Umbilical cord (tissue), 2 donors: ENCODE measurements at places on chromosomes 6 and 20. TPM values are rescaled to one million over a fixed set of nuclear protein-coding genes. Genes with fewer than 3 reads are reported as not detected.

LY6G5B gene
- total RNA-seq: 1.2 TPM

PAK1IP1 gene
- total RNA-seq: 8.9 TPM

ADGB gene
- 0.48 TPM for total RNA-seq

PGC gene
- total RNA-seq: 0.96 TPM

SNAP91 gene
- 0.72 TPM for total RNA-seq

EGFL8 gene
- total RNA-seq: 1.9 TPM

TAF11 gene
- total RNA-seq: 23.8 TPM

GRCh38 chr6:170448317-170448716, 104.8 kb downstream of the PSMB1 start:
- no peak for DNase-seq

GRCh38 chr6:45420909-45421708, 43.4 kb upstream of the SUPT3H start:
- DNase-seq: no peak

DNA sequence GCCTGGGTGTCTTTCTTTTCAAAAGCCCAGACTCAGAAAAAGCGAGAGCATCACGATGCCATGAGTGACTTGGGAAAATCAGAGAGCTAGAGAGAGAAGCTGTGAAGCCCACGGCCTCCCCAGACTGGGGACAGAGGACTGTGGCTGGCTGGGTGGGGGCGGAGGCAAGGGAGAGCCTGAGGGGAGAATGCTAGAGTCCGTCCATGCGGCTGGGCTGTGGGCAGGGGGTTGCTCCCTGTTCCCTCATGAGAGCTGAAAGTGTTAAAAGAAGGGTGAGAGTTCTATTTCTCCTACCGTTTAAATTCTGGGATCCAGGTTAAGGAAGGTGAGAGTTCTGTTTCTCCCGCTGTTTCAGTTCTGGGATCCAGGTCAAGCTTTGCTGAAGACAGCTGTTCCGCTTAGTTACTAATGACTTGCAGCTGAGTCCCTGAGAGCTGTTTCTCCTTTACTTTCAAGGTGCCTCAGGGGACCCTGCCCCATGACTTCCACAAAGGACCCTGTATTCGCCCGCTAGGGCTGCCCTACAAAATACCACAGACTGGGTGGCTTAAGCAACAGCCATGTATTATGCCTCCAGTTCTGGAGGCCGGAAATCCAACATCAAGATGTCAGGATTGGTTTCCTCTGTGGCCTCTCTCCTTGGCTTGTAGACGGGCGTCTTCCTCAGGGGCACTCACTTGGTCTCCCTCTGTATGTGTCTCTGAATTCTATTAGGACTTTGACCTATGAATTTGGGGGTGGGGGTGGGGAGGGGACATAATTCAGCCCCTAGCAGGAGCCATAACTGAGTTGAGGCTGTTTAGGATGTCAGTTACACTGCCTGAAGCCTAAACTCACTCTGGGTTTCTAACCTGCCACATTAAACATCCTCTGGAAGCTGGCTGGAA, 127.0 kb downstream of the PXDC1 start:
- DNase-seq: no peak

DNA sequence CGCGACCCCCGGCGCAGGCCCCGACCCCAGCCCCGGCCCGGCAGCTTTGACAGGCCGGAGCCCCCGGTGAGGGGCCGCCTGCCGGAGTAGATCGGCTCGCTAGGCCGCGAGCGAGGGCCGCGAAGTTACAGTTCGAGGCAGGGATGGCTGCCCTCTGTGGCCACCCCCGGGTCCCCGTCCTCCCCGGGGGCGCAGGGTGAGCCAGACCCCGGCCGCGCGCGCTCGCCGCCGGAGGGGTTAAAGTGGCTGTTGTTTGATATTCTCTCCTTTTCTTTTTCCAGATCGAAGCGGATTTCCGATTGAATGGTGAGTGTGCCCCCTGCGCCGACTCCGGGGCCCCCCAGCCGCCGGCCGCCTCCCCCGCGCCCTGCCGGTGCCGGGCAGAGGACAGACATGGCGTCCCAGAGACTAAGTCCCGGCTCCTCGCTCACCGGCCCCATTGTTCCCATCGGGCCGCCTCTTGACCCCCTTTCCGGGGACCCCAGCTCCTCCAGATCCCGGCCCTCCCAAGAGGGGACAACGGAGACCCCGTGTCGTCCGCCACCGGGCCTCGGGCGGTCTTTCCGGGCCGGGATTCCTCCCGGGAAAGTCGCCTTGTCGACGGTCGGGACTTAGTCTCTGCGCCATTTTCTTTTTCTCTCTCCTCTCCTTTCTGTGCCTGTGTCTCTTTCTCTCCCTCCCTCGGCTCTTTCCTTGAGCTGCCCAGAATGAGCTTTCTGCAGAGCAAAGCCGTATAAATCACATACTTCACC, 704 bp downstream of the TOP1 start:
- peak; percentile 65 for DNase-seq

- no peak for DNase-seq
Measured at GRCh38 chr20:60976913-60977312, 275.1 kb upstream of the CDH4 start.

DNA sequence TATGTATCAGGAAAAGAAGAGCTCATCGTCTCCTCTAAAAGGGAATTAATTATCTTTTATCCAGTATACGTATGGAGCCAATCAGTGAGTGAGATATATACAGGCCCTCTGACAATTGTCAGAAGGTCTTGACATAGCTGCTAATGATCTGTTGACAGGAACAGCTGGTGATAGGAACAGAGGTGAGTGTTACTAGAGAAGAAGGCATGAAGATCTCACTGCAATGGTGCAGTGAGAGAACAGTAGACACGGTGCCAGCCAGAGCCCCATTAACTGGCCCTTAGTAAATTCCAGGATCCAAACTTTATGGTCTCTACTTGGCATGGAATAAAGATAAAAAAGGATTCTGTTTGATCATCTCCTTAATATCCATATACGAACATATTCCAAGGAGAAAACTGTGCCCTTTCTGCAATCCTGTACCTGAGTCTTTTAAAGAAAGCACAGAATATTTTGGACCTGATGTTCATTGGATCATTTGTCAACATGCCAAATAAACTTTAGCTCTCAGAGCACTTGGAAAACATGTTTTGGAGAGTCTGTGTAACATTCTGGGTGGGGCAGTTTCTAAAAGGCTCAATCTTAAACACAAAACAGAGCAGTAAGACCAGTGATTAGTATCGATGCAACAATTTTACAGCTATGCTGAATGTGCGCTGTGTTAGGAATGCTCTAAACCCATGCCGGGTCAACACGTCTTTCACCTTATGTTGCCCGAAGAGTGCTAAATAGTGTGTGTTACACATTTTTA, 135.8 kb upstream of the CITED2 start:
- peak; percentile 72 for DNase-seq

- no peak for DNase-seq
Measured at GRCh38 chr6:47069156-47069555, 27.0 kb upstream of the ADGRF1 start.

DNA sequence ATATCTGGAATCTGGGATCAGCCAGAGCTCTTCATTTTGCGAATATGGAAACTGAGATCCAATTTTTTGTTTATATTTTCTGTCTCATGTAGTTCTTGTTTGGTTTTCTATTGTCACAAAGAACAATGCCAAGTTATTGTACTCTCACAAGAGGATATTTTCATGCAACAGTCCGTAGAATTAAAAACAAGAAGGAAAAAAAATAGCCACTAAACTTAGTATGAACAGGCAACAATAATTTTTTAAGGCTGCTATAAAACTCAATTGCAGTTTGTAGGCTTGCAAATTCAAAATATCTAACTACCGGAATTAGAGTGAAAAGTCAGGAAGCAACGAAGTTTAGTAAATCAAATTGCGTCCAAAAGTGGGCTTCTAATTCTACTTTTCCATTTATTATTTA, 1.2 kb downstream of the POPDC3 start:
- no peak for DNase-seq

DNA sequence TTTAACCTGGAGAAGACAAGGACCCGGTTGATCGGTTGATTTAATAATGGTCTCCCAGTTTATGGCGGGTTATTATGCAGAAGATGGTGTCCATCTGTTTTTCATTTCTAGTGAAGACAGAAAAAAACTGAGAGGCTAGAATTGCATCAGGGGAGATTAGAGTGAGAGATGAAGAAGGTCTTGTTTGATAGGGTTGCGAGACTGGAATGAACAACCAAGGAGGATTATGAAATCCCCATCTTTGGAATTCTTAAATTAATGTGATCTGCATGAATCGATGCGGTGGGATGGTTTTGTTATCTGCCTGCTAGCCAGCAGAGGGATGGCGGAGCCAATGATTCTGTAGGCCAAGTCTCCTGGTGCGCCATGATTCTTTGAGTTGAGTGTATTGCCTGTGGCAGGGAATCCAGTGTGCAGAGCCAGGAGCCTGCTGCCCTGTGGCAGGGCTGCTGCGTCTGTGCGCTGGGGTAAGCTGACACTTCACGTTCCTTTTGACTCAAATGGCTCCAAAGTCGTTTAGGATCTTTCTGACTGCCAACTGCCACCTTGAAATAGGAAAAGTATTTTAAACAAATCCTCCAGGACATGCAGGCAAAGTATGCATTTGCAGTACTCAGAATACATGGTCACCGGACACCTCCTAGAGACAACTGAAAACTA, 200.1 kb downstream of the CLIC5 start:
- DNase-seq: peak; percentile 28

DNA sequence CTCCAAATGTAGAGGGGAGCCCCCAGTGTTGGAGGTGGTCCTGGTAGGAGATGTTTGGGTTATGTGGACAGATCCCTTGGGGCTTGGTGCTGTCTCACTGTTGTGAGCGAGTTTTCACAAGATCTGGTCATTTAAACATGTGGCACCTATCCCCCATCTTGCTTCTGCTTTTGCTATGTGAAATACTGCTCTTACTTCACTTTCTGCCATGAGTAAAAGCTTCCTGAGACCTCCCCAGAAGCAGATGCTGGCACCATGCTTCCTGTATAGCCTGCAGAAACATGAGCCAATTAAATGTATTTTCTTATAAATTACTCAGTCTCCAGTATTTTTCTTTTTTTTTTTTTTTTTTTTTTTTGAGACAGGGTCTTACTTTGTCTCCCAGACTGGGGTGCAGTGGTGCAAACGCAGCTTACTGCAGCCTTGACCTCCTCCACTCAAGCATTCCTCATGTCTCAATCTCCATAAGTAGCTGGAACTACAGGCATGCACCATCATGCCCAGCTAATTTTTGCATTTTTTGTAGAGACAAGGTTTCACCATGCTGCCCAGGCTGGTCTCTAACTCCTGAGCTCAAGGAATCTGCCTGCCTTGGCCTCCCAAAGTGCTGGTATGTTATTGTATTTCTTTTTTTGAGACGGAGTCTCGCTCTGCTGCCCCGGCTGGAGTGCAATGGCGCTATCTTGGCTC, 177.1 kb downstream of the ALDH8A1 start:
- DNase-seq: no peak

DNA sequence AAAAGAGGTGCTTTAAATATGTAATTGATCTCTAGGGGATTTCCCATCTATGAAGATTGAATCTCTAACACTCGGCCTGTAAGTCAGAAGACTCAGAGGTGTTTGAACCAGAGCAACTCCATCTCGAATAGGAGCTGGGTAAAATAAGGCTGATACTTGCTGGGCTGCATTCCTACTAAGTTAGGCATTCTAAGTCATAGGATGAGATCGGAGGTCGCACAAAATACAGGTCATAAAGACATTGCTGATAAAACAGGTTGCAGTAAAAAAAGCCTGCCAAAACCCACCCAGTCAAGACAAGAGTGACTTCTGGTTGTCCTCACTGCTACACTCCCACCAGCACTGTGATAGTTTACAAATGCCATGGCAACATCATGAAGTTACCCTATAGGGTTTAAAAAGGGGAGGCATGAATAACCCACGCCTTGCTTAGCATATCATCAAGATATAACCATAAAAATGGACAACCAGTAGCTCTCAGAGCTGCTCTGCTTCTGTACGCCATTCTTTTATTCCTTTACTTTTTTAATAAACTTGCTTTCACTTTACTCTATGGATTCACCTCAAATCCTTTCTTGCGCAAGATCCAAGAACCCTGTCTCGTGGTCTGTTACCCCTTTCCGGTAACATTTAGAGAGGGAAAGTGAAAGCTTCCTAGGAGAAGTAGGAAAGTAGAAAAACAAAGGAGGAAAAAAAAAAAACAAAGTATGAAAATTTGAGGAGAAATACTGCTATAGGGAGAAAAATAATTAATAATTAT, 129.7 kb upstream of the PHACTR1 start:
- DNase-seq: no peak

- DNase-seq: no peak
Measured at GRCh38 chr6:164045082-164045481, 630.6 kb downstream of the QKI start.

DNA sequence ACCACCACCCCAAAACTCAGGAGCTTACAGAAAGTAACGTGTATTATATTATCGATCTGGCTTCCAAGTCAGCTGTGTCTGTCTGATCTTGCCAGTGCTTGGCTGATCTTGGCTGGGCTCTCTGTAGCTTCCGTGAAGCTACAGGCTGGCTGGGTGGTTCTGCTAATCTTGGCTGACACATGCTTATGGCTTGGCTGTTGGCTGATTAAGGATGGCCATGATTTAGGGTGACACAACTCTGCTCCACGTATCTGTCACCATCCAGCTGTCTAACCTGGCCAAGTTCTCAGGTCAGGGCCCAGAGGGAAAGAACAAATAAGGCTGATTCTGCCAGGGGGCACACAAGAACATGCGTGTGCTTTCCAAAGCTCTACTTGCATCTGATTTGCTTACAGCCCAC, 64.7 kb upstream of the PRL start:
- DNase-seq: no peak

- DNase-seq: no peak
Measured at GRCh38 chr6:159682295-159682694, 10.7 kb downstream of the SOD2 start.

- no peak for DNase-seq
Measured at GRCh38 chr20:16708602-16709001, 21.2 kb upstream of the SNRPB2 start.

DNA sequence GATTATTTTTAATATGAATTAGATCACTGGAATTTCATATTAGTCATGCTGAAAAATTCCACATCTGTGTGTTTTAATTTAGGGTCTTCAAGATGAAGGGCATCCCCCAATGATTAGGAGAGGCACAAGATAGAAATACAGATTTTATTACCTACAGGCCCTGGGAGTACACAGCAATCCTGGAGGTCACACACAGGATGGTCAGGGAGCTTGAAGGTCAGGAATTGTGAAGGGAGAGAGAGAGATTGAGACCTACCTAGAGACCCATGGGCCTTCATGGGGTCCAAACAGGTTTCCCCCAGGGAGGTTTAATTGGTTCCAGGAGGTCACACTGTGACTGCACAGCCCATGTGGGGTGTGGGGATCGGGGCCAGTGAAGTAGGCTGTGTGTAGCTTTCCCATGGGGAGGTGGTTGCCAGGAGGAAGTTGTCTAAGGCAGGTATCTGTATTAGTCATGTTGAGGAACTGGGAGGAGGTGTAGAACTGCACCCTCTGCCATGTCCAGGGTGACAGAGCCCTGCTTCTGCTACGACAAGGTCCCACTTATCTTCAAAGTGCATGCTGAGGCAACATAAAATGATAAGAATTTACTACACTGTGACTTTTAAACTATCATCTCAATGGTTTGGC, 18.3 kb downstream of the SNX9 start:
- DNase-seq: no peak

GRCh38 chr6:3888153-3888957, 39.2 kb downstream of the FAM50B start:
- no peak for DNase-seq

- no peak for DNase-seq
Measured at GRCh38 chr6:24078200-24078599, 47.8 kb upstream of the NRSN1 start.
